ENCODE measurements at places on chromosomes 1 and 21. TPM values are rescaled to one million over a fixed set of nuclear protein-coding genes. Genes with fewer than 3 reads are reported as not detected.

The CGN gene
- total RNA-seq = 52.7 TPM

- no peak for DNase-seq
Measured at GRCh38 chr1:119565131-119565772, 58.2 kb downstream of the HSD3B1 start.

The FCGR1A gene
- total RNA-seq = not detected

DNA sequence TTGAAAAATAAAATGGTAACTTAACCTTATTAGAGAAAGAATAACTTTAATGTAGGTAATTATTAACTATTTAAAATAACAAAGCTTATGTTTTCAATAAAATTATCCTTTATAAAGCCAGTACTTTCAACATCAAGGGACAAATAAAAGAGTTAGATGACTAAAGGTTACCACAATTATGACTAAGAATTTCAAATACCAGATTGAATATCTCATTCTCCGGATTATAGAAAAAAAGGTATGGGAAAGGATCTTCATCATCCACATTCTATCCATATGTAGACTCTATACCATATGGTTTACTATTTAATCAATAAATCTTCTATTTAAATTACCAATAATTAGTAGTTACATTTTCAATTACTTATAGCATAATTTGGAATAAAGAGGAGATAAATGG lies 62.8 kb downstream of the TOR3A start:
- DNase-seq = no peak

The KCNC4 gene
- total RNA-seq = 11.2 TPM

The SPRR2B gene
- not detected for total RNA-seq

Measured in H1 (cell line).